ENCODE measurements at places on chromosomes 11 and 22. TPM values are rescaled to one million over a fixed set of nuclear protein-coding genes. Genes with fewer than 3 reads are reported as not detected.

Gene OR4A16
- not detected for total RNA-seq

Gene MMP12
- total RNA-seq, result 0.28 TPM

Gene OR56A1
- not detected for total RNA-seq

Gene SLC25A18
- 0.09 TPM for total RNA-seq

Gene RRM1
- 52.6 TPM for total RNA-seq

Gene DTX4
- total RNA-seq, result 3.6 TPM

Gene TEAD1
- 75.5 TPM for total RNA-seq

Gene HBB
- total RNA-seq, result not detected

Gene CECR2
- total RNA-seq, result under 0.01 TPM

Gene MRPL21
- 54.8 TPM for total RNA-seq

Gene TSPO
- total RNA-seq, result 239 TPM

Gene GRM5
- under 0.01 TPM for total RNA-seq

Gene PACSIN2
- total RNA-seq, result 74.8 TPM

Gene ACRV1
- not detected for total RNA-seq

Gene HSD17B12
- total RNA-seq, result 74.6 TPM

Gene GANAB
- total RNA-seq, result 249 TPM

Gene FLRT1
- 0.28 TPM for total RNA-seq

Gene OR52A1
- not detected for total RNA-seq

Gene OTOG
- total RNA-seq, result not detected

Gene TSGA10IP
- not detected for total RNA-seq

Gene GGT5
- 6.7 TPM for total RNA-seq

Gene OR4D5
- not detected for total RNA-seq

Gene CALCA
- total RNA-seq, result not detected

Gene IL17REL
- total RNA-seq, result not detected

Gene OR8I2
- total RNA-seq, result not detected

Gene C22orf15
- 3.0 TPM for total RNA-seq

Gene OR52H1
- 0.43 TPM for total RNA-seq

Gene CD59
- total RNA-seq, result 344 TPM

Gene CABP4
- total RNA-seq, result not detected

Gene IGF2
- 1.8 TPM for total RNA-seq

Gene DDX25
- total RNA-seq, result not detected

Gene OR6A2
- total RNA-seq, result 0.14 TPM

Gene TRPC6
- 0.09 TPM for total RNA-seq

Gene PAX6
- not detected for total RNA-seq

Gene SF1
- 49.1 TPM for total RNA-seq

Gene PES1
- 96.0 TPM for total RNA-seq

Gene FXYD6
- total RNA-seq, result not detected

Gene MS4A8
- not detected for total RNA-seq

Gene IL10RA
- total RNA-seq, result not detected

Gene NXPE4
- not detected for total RNA-seq

Gene TSSK2
- total RNA-seq, result not detected

Gene NAGA
- 37.3 TPM for total RNA-seq

Gene TRPM5
- not detected for total RNA-seq

Gene RASD2
- under 0.01 TPM for total RNA-seq

Gene APOL1
- 44.3 TPM for total RNA-seq

Gene UPB1
- not detected for total RNA-seq

Gene SHANK3
- 0.57 TPM for total RNA-seq

Gene SHISAL1
- total RNA-seq, result 17.5 TPM

Gene SLC22A12
- not detected for total RNA-seq

Gene RHOD
- 17.4 TPM for total RNA-seq

Gene FOSL1
- total RNA-seq, result 4.4 TPM

Gene CHRM4
- not detected for total RNA-seq

Gene P2RX6
- total RNA-seq, result 2.8 TPM

Gene ZNF215
- total RNA-seq, result 3.1 TPM

Gene PHOX2A
- not detected for total RNA-seq

Gene CCDC89
- 3.3 TPM for total RNA-seq

Gene CNIH2
- 0.28 TPM for total RNA-seq
